ENCODE measurements at places on chromosomes 4 and X. TPM values are rescaled to one million over a fixed set of nuclear protein-coding genes. Genes with fewer than 3 reads are reported as not detected.

DNA sequence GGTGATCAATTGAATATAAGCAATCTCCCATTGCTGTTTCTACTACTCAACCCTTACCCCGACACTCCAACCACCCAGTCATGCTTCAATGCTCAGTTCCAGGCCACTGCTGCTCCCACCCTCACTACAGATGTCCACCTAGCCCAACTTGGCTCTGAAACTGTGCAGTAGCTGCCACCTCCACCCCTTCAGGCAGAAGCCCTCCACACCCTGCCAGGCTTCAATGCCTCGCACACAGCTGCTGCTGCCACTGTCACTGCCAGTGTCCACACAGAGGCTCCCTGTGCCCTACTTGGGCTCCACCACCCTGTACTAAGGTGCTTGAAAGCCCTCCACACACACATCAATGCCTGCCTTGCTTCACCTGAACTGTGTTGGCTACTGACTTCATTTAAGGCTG is 34.6 kb downstream of the LAMTOR3 start:
- H3K27ac ChIP-seq = no peak overlapping the region
- no peak overlapping the region for H3K4me3 ChIP-seq
- H3K4me1 ChIP-seq = peaks cover 9% of the 10 kb centered on the region

GRCh38 chr4:59455751-59456150 is 1744.4 kb upstream of the ADGRL3 start:
- no peak overlapping the region for H3K4me3 ChIP-seq
- H3K4me1 ChIP-seq = no peaks in the 10 kb centered on the region
- H3K27me3 ChIP-seq = no peaks in the 10 kb centered on the region
- H3K27ac ChIP-seq = no peak overlapping the region
- no peaks in the 10 kb centered on the region for H3K36me3 ChIP-seq
- DNase-seq = no peak

- no peak for DNase-seq
- peaks cover 6% of the 10 kb centered on the region for H3K4me1 ChIP-seq
- no peaks in the 10 kb centered on the region for H3K27me3 ChIP-seq
- H3K4me3 ChIP-seq = no peak overlapping the region
- H3K27ac ChIP-seq = no peak overlapping the region
Observed at GRCh38 chr4:26255989-26256388, 64.8 kb upstream of the RBPJ start.

- H3K27ac ChIP-seq = no peak overlapping the region
- H3K36me3 ChIP-seq = no peaks in the 10 kb centered on the region
- no peak for DNase-seq
- H3K4me3 ChIP-seq = no peak overlapping the region
- H3K4me1 ChIP-seq = no peaks in the 10 kb centered on the region
- no peaks in the 10 kb centered on the region for H3K27me3 ChIP-seq
Observed at GRCh38 chrX:7084841-7085240, 62.7 kb upstream of the STS start.

DNA sequence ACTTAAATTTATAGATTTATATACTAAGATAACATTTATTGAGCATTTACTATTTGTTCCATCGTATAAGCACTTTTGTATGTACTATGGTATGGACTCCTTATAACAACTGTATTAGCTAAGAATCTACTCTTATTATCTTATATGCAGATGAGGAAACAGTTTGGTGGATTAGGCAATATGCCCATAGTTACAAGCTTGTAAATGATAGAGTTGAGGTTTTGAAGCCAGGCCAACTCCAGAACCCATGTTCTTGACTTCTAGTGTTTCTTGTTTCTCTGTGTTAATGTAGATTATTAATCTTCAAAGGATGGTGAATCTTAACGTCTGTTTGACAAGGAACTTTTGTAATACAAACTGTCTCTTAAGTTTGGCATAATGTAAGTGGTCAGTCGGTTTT is 71.3 kb downstream of the STIM2 start:
- H3K4me3 ChIP-seq = no peak overlapping the region
- no peaks in the 10 kb centered on the region for H3K4me1 ChIP-seq
- no peak overlapping the region for H3K27ac ChIP-seq
- no peaks in the 10 kb centered on the region for H3K36me3 ChIP-seq
- no peak for DNase-seq

DNA sequence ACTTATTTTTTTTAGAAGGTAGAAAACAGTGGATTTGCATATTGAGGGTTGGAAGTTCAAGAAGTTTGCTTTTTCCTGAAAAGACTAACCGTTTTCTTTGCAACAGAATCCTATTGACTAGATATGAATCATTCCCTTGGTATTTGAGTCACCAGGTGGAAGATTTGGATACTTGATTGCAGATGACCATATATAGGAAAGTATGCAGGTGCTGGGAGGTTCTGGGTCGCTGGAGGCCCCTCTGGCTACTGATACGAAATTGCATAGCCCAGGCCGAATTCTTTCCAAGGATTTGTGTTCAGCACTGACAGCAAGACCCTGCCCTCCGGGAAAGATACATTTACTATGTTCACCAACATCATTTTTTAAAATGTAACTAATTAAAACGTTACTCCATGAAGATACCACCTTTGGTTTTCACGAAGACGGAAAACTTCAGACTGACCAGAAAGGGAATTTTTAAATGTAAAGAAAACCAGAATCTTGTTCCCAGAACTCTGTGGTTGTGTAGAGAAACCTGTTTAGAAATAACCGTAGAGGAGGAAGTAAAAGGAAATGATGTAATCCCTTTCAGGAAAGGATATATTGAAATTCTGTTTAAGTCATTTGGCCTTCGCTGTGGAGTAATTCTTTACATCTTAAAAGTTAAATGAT is 946 bp downstream of the ANXA3 start:
- DNase-seq = no peak
- no peaks in the 10 kb centered on the region for H3K27me3 ChIP-seq
- H3K4me3 ChIP-seq = peak overlapping the region; percentile 62

- no peaks in the 10 kb centered on the region for H3K27me3 ChIP-seq
- H3K36me3 ChIP-seq = no peaks in the 10 kb centered on the region
- H3K4me3 ChIP-seq = no peak overlapping the region
- no peak for DNase-seq
Observed at GRCh38 chrX:13776387-13776786, 40.5 kb downstream of the GPM6B start.

DNA sequence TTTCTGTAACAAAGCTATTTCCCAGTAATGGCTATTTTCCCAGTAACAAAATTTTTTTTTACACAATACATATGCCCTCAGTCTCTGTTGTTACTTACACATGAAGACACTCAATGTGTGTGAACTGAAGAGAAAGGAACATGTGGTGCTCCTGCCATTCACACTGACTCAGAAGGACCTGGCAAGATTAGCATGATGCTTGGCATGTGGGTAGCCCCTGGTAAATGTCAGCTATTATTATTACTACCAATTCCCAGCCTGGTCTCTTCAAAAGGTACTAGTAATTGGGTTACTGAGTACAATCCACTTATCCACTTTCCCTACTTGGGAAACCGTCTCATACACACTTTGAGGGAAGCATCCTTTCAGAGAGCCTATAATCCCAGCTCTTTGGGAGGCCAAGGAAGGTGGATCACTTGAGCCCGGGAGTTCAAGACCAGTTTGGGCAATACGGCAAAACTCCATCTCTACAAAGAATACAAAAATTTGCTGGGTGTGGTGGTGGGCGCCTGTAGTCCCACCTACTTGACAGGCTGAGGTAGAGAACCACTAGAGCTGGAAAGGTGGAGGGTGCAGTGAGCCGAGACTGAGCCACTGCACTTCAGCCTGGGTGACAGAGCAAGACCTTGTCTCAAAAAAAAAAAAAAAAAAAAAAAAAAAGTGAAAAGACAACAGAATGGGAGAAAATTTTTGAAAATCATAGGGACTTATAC is 14.6 kb downstream of the RBBP7 start:
- no peaks in the 10 kb centered on the region for H3K27me3 ChIP-seq
- H3K36me3 ChIP-seq = no peaks in the 10 kb centered on the region
- DNase-seq = no peak
- H3K4me1 ChIP-seq = no peaks in the 10 kb centered on the region
- no peak overlapping the region for H3K4me3 ChIP-seq
- H3K27ac ChIP-seq = no peak overlapping the region

Gene MAP7D3
- total RNA-seq = 11.3 TPM

Gene IL1RAPL2
- 1.1 TPM for total RNA-seq

Gene ZAR1
- not detected for total RNA-seq

All from sigmoid colon (tissue), 7 donors.